ENCODE measurements at places on chromosomes 3 and 15.

DNA sequence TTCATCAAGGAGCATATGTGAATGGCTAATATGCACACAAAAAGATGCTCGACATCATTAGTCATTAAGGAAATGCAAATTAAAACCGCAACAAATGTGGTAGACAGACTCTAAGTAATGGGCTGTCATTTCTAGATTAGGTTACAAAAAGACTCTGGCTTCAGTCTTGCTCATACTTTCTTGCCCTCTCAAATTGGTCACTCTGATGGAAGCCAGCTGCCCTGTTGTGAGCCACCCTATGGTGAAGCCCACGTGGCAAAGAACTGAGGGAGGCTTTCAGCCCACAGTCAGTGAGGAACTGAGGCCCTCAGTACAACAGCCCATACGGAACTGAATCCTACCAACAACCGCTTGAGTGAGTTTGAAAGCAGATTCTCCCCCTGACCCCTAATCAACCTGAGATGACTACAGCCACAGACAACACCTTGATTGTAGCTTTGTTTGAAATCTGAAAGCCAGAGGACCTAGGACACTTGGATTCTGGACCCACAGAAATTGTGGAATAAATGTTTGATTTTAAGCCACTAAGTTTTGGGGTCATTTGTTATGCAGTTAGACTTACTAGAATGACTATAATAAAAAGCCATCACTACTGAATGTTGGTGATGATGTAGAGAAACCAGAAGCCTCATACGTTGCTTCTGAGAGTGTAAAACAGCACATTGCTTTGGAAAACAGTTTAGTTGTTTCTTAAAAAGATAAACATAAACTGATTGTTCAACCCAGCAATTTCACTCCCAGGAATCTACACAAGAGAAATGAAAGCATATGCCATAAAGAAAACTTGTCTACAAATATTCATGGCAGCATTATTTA is 45.7 kb downstream of the EHHADH start:
- DNase-seq, result peak; percentile 6

- DNase-seq, result no peak
Observed at GRCh38 chr3:197456261-197457091, 99.3 kb downstream of the BDH1 start.

GRCh38 chr3:71972031-71972430 is 187.1 kb upstream of the PROK2 start:
- no peak for DNase-seq

GRCh38 chr15:78925076-78925624 is 19.7 kb downstream of the CTSH start:
- no peak for DNase-seq

DNA sequence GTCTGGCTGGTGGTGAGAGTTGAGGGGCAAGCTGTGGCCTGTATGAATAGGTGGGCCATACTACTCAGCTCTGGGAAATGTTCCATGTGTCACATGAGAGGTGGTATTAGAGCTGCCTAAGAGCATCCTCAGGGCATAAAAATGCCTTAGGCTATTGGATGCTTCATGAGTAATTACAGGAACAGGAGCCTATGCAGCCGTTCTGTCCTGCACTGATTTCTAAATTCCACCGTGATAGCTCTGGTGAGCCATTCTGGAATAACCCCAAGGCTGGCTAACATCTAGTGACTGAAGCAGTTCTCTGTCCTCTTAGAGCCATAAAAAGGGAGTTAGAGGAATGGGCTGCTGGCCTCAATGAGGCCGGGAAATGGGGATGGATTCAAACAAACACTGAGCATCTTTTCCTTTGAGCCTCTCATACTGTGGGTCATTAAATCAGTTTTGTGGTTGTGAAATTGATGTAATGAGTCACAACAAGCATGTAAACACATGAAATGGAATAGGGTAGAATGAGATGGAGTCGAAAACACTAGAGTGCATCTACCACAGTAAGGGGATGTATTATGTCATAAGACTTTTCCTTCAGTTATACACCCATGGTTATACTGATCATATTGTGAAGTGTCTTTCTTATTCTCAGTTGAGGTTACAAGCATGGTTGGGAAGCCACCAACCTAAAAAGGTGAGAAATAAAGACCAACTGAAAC is 41.0 kb downstream of the DGKG start:
- DNase-seq, result no peak

DNA sequence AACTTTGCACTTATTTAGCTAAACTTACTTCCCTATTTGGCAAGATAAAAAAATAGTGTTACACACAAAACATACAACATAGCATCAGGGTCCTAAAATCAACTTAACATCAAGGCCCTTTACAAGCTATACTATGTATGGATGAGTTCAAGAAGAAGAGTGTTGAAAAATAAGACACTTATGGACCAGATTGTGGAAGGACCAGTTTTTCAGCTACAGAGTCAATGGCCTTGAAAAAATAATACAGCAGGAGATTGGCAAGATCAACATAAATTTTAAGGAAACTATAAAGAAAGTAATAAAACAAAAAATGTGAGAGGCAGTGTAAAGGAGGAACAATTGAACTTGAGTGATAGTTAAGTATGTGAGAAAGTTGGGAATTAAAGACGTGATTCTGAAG is 66.3 kb upstream of the BBX start:
- no peak for DNase-seq

- no peak for DNase-seq
Observed at GRCh38 chr15:46297766-46298165, 662.9 kb downstream of the SQOR start.

DNA sequence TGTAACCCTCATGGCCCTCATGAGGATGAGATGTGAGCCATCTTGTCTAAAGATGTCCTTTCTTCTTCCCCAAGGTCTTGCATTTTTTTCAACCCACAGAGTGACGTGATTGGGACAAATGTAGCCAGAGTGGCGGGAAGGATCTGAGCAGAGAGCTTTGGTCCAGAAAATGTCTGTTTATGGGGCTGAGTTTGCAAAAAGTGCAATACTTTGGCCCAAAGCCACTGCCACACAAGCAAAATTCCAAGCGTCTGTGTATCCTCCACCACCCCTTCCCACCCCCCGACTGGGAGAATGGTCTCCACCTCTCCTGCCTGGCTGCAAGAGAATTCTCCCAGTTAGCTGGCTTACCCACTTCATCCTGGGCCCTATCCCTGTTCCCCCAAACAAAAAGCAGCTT is 246.9 kb upstream of the LRIG1 start:
- no peak for DNase-seq

- DNase-seq, result no peak
Observed at GRCh38 chr3:54069961-54070360, 52.4 kb upstream of the CACNA2D3 start.

DNA sequence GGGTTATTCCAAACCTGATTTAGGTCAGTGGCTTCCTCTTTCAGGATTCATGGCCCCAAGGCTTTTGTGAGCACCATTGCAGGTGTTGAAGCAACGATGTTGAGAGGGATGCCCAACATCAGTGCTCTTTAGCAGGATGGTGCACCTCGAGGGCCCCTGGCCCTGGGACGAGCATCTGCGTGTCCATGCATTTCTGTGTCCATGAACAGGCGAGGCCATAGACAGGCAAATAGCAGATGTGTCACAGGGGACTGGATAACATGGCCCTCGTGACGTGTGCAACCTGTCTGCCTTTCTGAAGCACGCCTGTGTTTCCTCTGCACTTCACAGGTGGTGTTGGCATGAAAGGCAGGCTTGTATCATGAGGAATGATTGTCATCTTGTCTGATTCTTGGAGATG is 132.3 kb downstream of the SNRPN start:
- DNase-seq, result no peak

- no peak for DNase-seq
Observed at GRCh38 chr3:102664126-102664525, 229.3 kb downstream of the ZPLD1 start.

- no peak for DNase-seq
Observed at GRCh38 chr3:53818221-53819162, 27.7 kb downstream of the CHDH start.

DNA sequence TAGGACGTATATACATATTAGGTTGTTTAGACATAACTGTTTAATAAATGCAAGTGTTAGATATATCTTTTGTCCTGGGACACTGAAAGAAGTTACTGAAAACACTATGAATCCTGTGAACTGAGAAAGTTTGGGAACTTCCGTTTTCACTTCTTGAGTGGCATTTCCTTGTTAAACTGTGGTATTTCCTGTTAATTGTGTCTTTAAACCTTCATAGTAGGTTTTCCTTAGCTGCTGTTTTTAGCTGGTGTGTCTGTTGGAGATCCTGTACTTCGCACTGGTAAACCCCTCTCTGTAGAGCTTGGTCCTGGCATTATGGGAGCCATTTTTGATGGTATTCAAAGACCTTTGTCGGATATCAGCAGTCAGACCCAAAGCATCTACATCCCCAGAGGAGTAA is 37.1 kb downstream of the ATP6V1A start:
- DNase-seq, result no peak

DNA sequence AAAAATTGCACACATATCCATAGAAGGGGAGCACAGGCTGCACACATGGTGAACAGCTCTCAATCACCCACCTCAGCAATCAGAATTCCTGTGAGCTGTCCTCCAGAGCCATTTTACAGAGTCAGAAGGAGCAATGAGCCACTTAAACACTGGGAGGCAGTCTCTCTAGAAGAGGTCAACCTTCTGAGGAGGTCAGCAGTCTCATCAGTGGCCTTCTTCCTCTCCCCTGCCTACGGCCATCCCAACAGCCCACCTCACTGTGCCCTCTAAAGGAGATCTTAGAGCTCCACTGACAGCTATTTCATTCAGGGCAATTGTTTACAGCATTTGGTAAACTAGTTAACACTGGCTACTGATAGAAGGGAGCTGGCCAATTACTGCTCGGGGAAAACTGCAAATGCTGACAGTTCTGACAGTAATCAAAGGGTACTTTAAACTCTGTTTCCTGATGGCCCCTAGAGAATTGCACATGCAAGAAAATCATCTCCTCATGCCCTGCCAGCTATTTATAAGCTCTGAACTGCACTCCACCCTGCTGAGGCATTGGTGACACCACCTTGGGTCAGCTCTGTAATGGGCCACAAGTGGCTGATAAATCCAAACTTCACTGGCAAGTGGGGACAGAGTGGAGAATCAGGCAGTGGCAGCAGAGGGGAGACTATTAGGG is 42.1 kb upstream of the TSPAN3 start:
- DNase-seq, result no peak

All from NCI-H526 treated with DMSO at 0.1 percent for 48 hours (cell line).